ENCODE measurements at places on chromosomes 7 and 10.

GRCh38 chr7:94301024-94301586, 93.6 kb upstream of the COL1A2 start:
- DNase-seq: no peak

DNA sequence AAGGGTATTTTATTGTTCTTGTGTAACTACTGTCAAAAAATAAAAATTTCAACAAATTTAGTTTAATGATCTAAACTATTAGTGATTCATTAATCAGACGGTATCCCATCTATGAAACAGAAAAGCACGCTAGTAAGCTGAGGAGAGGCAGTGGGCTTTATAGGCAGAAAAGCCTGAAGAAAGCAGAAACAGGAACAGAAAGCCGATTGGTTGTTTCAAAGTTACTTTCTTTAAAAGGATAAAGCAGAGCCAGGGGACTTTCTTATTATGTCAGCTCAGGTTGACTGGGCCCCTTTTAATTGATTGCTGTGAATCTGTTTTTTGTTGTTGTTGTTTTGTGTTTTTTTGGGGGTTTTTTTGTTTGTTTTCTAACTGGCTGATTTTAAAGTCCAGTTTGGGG, 105.5 kb downstream of the TES start:
- DNase-seq: no peak

GRCh38 chr10:47140761-47141348, 159.1 kb upstream of the GDF10 start:
- no peak for DNase-seq

- DNase-seq: no peak
Measured at GRCh38 chr7:18494821-18495408, 634 bp upstream of the HDAC9 start.

GRCh38 chr7:452226-452751, 67.4 kb downstream of the PDGFA start:
- DNase-seq: no peak

DNA sequence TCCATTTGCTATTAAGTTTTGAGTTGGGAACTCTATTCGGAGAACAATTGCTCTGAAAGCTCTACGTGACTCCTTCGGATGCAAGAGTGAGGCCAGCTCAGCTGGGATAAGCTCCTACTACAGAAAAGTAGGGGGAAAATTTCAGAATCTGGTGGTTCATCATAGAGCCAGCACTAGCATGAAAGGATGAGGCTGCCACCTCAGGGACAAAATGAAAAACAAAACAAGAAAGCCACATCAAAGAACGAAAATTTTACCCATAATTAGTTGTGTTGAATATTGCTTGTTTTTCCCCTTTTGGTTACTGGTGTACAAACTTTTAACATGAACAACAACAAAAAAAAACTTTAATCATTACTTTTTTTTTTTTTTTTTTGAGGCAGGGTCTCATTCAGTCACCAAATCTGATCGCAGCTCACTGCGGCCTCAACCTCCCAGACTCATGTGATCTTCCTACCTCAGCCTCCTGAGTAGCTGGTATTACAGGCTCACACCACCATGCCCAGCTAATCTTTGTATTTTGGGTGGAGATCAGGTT, 39.7 kb upstream of the NFE2L3 start:
- DNase-seq: no peak

All from activated CD4-positive, alpha-beta T cell treated with anti-CD3 and anti-CD28 coated beads for 1 hour (primary cell).